ENCODE measurements at places on chromosomes 11 and 22.

DNA sequence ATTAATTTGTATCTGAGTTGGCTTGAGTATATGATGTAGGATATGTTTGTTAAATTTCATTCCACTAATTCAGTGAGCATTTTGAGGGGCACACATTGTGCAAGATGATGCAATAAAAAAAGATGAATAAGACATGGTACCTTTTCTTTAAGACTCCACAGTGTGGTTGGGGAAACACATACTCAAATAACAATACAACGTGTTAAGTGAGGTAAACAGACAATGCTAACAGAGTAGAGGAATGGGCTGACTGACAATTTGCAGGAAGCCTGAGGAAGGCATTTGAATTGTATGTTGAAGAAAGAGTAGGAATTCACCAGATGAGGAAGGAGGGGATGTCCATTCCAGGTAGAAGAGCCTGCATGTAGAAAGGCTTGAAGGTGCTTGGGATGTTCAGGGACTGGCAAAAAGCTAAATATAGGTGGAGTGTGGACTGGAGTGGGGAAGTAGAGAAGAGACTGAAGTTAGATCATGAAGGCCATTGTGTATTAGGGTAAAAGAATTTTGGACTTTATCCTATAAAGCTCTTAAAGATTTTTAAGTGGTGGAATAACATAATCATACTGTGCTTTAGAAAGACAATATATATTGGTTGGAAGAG is 6.8 kb downstream of the RNF169 start:
- no peak for DNase-seq

- no peak for DNase-seq
These were observed 7.8 kb downstream of the P2RY2 start for GRCh38 chr11:73225851-73226250.

- no peak for DNase-seq
These were observed 12.9 kb downstream of the GAL3ST1 start for GRCh38 chr22:30561402-30562189.

DNA sequence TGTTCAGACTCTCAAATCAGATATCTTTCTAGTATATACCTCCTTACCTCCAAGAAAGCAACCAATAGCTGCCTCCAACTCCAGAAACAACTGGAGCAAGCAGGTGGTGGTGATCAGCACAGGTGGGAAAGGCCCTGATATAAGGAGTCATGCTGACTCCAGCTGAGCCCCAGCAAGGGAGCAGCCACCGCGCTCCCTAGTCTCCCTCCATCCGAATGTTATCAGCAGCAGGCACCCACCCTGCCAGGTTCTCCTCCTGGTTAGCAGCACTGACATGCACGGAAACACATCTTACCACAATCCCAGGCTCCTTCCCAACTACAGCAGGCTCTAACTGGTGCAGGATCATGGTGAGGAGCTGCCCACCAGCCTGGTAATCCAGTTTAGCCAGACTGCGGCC is 18.5 kb upstream of the STK33 start:
- no peak for DNase-seq

DNA sequence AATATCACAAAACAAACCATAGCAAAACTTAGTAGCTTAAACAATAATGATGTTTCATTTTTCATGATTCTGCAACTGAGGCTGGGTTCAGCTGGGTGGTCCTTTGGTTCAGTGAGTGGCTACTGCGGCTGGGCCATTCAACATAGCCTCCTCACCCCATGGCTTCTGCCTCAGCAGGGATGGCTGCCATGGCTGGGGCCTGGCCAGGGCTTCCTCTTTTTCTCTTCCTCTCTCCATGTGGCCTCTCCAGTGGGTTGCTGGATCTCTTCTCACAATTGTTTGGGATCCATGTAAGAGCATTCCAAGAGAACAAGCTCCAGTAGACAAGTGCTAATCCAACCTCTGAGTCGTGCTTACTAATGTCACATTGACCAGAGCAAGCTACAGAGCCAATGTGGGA is 248.6 kb upstream of the PLET1 start:
- no peak for DNase-seq

GRCh38 chr11:79438631-79439409 is 2.0 kb downstream of the TENM4 start:
- DNase-seq, result no peak

GRCh38 chr11:91164452-91164822 is 941.6 kb upstream of the CHORDC1 start:
- DNase-seq, result no peak

DNA sequence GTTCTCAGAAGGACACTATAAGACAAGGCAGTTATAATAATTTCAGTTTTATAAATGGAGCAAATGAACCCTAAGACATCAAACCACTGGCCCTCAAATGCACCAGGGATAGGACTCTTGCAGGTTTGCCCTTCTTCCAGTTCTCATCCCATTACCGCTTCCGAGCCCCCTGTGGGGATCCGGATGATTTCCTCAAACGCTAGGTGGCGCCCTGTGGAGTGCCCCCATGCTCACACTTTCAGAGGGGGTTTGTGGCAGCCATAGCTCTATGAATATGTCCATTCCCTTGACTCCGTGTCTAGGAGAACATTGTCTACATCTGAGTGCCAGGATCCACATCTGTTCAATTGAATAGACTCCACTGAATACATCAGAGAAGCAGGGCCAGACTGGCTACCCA is 816.3 kb downstream of the NTM start:
- DNase-seq, result no peak

DNA sequence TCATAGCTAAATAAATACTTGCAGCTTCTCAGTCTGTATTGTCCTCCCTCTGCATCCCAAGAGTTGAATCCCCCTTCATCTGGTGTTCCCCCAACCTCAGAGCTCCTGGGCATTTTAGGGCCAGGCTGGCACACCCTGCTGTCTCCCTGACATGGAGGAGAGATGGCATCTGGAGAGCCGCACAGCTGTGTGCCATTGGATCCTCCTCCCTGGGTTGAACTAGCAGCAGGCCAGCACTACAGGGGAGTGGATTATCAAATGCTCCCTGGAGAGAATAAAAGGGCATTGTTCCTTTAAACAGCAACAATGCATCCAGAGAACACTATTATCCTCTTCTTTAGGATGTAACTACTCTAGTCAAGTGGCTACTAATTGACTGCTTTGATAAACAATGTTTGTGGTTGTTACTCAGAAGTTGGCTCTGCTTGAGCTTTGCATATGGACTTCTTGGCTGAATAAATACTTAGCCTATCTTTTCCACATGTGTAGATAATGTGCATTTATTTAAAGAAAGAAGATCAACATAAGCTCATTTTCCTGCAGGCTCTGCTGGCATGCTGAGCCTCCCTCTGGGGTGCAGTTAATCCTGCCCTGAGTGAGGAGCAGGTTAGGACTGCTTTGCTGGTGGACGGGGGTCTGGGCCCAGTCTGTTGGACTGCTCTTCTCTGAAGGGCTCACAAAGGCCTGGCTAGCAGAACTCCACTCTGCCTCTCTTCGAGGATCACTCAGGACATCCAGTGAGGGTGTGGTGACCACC is 897.2 kb downstream of the TBC1D22A start:
- DNase-seq, result no peak

GRCh38 chr11:71447791-71448256 is 369 bp downstream of the DHCR7 start:
- DNase-seq, result no peak

DNA sequence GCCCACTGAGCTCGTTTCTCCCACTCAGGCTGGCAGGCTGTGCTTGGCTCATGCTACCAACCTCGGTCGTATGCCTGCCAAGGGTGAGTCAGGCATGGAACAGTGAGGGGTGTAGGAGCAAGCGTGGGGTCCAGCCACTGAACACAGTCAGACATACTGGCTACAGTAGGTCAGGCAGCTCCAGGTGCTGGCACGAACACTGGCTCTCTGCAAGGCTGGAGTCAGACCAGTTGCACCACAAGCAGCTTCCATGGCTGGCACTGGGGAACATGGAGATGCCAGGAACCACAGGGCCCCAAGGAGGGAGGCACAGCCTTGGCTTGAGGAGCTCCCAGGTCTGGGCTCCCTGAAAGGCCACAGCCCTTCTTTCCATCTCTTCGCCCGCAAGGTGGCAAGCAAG is 410.7 kb upstream of the KIRREL3 start:
- DNase-seq, result no peak

GRCh38 chr11:45665933-45666647 is 668 bp upstream of the CHST1 start:
- no peak for DNase-seq

GRCh38 chr11:20238712-20239111 is 78.4 kb upstream of the DBX1 start:
- peak; percentile 17 for DNase-seq

DNA sequence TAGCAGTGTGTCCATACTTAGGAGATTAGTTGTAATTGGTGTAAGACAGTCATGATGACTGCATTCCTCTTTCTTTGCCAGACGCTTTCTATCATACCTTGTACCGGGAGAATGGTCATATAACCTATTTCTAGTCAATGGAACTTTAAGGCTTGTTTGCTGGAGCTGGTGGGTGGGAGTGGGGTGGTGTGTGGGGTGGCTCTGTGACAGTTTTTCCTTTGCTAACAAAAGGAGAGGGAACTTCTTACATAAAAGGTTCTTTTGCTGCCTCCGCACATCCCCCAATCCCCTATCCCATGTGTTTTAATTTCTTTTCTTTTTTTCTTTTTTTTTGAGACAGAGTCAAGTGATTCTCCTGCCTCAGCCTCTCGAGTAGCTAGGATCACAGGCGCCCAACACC is 9.8 kb upstream of the NUCB2 start:
- DNase-seq, result no peak

DNA sequence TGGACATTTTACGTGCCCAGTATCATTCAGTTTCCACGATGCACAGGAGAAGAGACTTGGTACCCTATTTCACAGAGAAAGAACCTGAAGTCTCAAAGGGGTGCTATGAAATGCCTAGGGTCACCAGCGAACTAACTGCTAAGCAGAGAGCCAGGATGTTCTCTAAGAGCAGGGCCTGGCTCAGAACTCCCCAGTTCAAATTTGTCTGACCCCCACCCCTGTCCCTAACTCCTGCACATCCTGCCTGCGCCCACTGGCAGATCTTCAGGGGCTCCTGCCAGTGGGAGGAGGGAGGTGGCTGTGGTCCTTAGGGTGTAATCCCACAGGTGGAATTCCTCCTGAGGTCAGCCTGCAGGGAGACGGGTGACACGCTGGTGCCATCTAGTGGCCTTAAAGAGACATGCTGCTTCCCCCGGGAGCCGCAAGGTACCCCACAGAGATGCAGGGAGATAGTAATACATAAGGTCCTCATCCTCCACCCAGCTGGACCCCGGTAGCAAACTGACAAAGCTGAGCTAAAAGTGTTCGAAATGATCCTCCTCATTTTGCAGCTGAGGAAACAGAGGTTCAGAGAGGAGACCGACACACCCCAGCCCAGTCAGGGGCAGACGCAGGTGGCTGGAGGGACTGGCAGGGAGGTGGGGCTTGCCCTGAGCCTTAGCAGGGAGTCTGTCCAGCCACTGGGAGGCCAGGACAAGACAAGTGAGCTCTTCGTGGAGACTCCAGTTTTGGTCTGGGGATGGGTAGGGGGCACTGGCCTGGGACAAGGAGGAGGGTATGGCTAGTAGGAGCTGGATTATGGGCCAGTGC is 34.1 kb downstream of the MB start:
- DNase-seq, result no peak

- no peak for DNase-seq
These were observed 148.7 kb upstream of the TIMP3 start for GRCh38 chr22:32652645-32653270.

DNA sequence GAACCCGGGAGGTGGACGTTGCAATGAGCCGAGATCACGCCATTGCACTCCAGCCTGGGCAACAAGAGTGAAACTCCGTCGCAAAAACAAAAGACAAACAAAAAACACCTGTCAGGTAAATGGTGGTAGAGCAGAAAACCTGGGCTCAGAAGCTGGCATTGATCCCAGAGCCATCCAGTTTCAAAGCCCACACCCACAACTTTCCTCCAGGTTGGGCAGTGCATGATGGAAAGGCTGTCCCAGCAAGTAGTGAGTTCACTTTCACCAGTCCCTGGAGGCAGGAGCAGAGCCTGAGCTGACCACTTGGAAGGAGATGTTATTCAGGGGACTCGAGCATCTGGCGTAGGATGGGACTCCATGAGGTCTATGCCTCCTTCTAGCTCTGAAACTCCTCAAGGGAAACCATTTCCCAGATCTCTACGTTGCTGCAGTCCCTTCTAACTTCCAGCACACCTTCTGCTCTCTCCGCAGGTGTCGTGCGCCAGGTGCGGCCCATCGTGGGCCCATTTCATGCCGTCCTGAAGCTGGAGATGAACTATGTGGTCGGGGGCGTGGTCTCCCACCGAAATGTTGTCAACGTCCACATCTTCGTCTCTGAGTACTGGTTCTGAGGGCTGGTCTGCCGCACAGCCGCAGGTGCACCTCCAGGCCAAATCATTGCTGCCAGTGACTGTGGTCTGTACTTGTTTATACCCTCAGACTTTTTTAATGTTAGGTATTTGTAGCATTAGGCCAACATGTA is 71.6 kb upstream of the ATXN10 start:
- DNase-seq, result no peak

GRCh38 chr22:27220339-27220738 is 563.0 kb downstream of the MIAT start:
- no peak for DNase-seq

- no peak for DNase-seq
These were observed 2.0 kb upstream of the ROBO3 start for GRCh38 chr11:124863137-124863825.

- DNase-seq, result no peak
These were observed 82.6 kb downstream of the MICAL3 start for GRCh38 chr22:17941471-17942406.

Measured in C1 segment of cervical spinal cord (tissue), 14 donors.